ENCODE measurements at places on chromosomes 2 and 18. TPM values are rescaled to one million over a fixed set of nuclear protein-coding genes. Genes with fewer than 3 reads are reported as not detected.

DNA sequence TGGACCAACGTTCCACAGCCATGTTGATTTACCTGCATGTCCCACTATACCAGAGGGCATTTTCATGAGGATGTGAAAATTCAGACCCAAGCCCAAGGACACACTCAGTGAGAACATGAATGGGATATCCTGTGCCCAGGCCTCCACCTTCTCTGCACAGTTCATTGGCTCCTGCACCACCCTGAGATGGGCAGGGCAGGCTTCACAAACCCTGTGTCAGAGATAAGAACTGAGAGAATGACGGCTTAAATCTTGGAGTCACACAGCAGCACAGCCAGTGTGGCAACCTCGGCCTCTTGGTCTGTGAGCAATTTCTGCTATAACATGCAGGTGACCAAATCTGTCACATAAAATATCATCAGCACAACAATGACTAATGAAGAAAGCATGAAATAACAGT, 71.9 kb downstream of the UXS1 start:
- H3K36me3 ChIP-seq, result peaks cover 13% of the 10 kb centered on the region
- H3K27ac ChIP-seq, result no peak overlapping the region
- H3K4me1 ChIP-seq, result no peaks in the 10 kb centered on the region
- H3K27me3 ChIP-seq, result no peaks in the 10 kb centered on the region
- no peak overlapping the region for H3K4me3 ChIP-seq

DNA sequence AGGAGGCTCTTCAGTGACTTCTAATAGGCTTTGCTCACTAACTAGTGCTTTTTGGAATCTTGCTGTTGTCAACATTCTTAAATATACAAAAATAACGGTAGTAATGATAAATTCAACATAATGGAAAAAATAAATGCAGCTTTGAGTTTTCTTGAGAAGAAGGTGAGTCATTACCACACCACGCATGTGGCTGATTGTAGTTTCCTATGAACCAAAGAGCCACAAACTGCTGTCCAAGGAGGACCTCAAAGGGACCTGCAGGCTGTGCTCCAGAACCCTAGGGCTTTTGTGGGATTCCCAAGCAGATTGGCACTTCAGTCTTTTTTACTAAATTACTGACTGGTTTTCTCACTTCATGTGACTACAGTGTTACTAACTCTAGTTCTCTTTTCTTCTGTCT, 66.7 kb downstream of the TPGS2 start:
- H3K4me1 ChIP-seq, result no peaks in the 10 kb centered on the region
- no peak overlapping the region for H3K4me3 ChIP-seq
- no peak overlapping the region for H3K27ac ChIP-seq
- H3K27me3 ChIP-seq, result no peaks in the 10 kb centered on the region

- no peak for DNase-seq
- no peaks in the 10 kb centered on the region for H3K4me1 ChIP-seq
- no peaks in the 10 kb centered on the region for H3K27me3 ChIP-seq
- H3K27ac ChIP-seq, result no peak overlapping the region
- no peak overlapping the region for H3K4me3 ChIP-seq
- no peaks in the 10 kb centered on the region for H3K36me3 ChIP-seq
Observed at GRCh38 chr18:77138270-77138669, 5.7 kb upstream of the MBP start.

DNA sequence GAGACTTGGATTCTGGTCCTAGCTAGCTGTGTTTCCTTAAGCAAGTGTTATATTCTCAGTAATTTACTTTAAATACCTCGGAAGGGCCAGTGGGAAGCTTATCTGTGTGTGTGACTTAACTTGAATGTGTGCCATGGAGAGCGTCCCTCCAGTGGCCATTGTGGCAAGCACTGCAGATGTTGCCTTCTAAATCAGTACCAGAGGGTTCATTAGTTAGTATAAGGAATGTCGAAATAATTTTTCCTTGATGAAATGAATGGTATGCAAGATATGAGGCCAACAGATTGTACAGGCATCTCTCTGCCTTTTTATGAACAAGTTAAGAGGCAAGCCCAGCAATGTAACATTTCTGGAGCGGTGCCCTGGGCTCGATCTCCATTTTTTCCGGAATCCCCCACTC, 52.0 kb downstream of the FBXO36 start:
- H3K4me1 ChIP-seq, result no peaks in the 10 kb centered on the region
- no peak overlapping the region for H3K27ac ChIP-seq
- no peak for DNase-seq
- H3K4me3 ChIP-seq, result no peak overlapping the region

- no peak for DNase-seq
- no peak overlapping the region for H3K27ac ChIP-seq
- no peaks in the 10 kb centered on the region for H3K4me1 ChIP-seq
- H3K27me3 ChIP-seq, result no peaks in the 10 kb centered on the region
Observed at GRCh38 chr2:32688541-32688940, 60.7 kb downstream of the TTC27 start.

DNA sequence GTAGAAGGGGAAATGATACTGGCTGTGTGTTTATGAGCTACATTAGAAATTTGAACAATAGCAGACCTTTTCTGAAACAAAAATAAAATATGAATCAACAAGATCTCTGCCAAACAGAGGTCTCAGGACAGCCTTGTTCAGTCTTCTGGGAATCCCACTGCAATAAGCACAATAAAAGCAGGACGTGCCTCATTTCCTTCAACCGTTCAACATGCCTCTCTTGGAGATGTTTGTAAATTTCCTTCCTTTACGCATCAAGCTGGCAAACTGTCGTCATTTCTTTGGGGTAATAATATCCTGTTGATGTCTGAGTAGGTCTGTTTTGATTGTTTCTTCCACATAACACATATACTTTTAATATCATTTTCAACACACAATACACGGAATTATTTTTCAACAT, 77.2 kb downstream of the TCF4 start:
- DNase-seq, result no peak
- no peaks in the 10 kb centered on the region for H3K27me3 ChIP-seq
- no peaks in the 10 kb centered on the region for H3K36me3 ChIP-seq
- H3K27ac ChIP-seq, result peak overlapping the region; percentile 57
- no peaks in the 10 kb centered on the region for H3K4me1 ChIP-seq

- no peak overlapping the region for H3K4me3 ChIP-seq
- DNase-seq, result no peak
- H3K4me1 ChIP-seq, result no peaks in the 10 kb centered on the region
- H3K27ac ChIP-seq, result no peak overlapping the region
Observed at GRCh38 chr18:45102863-45103262, 422.2 kb downstream of the SETBP1 start.

DNA sequence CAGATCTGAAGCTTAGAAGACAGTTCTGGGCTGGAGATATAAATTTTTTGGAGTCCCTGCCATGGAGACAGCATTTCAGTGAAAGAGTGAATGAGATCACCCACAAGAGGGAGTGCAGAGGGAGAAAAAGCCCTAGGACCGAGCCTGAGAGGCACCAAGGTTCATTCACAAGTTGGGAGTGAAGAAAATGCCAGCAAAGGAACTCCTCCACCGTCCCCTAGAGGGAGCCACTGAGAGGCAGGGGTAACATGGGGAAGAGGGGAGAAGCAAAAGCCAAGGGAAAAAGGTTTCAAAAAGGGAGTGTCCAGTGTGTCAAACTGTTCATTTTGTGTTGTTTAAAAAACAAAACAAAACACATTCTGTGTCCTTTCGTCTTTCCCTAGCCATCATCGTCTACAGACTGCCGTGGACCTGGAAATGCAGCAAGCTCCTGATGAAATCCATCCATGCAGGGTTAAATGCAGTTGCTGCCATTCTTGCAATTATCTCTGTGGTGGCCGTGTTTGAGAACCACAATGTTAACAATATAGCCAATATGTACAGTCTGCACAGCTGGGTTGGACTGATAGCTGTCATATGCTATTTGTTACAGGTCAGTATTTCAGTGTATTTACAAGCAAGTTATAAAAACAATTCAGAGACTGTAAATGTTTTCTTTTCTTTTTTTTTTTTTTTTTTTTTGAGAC, 19.1 kb downstream of the CYBRD1 start:
- peaks cover 30% of the 10 kb centered on the region for H3K36me3 ChIP-seq
- no peaks in the 10 kb centered on the region for H3K27me3 ChIP-seq
- H3K4me1 ChIP-seq, result no peaks in the 10 kb centered on the region
- no peak overlapping the region for H3K27ac ChIP-seq
- no peak overlapping the region for H3K4me3 ChIP-seq

GRCh38 chr2:86078774-86079545, 26.7 kb downstream of the POLR1A start:
- peaks cover 17% of the 10 kb centered on the region for H3K4me1 ChIP-seq
- peaks cover 31% of the 10 kb centered on the region for H3K36me3 ChIP-seq
- no peak overlapping the region for H3K27ac ChIP-seq
- H3K27me3 ChIP-seq, result no peaks in the 10 kb centered on the region
- H3K4me3 ChIP-seq, result no peak overlapping the region
- peak; percentile 43 for DNase-seq

- peaks cover 4% of the 10 kb centered on the region for H3K36me3 ChIP-seq
- no peak for DNase-seq
- no peak overlapping the region for H3K27ac ChIP-seq
- no peaks in the 10 kb centered on the region for H3K27me3 ChIP-seq
Observed at GRCh38 chr2:168687314-168687713, 115.1 kb upstream of the NOSTRIN start.

GRCh38 chr2:212078103-212078502, 460.5 kb downstream of the ERBB4 start:
- H3K27me3 ChIP-seq, result no peaks in the 10 kb centered on the region
- H3K36me3 ChIP-seq, result no peaks in the 10 kb centered on the region
- no peak for DNase-seq
- H3K4me3 ChIP-seq, result no peak overlapping the region
- no peak overlapping the region for H3K27ac ChIP-seq

DNA sequence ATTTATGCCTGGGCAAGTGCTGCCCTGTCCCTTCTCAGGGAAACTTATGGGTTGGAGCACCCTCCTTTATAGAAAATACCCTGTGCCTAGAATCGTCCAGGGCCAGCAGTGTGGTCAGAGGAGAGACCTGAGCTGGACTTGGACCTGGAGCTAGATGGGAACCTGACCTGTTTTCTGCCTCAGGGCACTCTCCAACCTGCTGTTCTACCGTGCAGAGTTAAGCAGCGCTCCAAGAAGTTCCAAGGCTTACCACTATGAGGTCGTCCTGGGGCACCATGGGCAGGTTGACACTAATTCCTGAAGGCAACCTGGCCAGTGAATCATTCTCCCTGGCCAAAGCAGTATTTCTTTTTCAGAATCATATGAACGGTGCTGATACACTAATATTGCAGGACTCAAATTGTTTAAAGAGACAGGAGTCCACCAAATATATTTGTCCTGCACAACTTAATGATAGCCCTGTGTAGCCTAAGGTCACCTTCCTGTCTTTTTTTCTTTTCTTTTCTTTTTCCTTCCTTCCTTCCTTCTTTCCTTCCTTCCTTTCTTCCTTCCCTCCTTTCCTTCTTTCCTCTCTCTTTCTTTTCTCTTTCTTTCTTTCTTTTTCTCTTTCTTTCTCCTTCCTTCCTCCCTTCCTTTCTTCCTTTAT, 455.4 kb upstream of the HNMT start:
- no peaks in the 10 kb centered on the region for H3K27me3 ChIP-seq
- H3K4me3 ChIP-seq, result no peak overlapping the region
- DNase-seq, result no peak
- H3K4me1 ChIP-seq, result no peaks in the 10 kb centered on the region

GRCh38 chr2:216033403-216033802, 20.1 kb upstream of the MREG start:
- no peaks in the 10 kb centered on the region for H3K27me3 ChIP-seq
- H3K4me3 ChIP-seq, result no peak overlapping the region
- no peaks in the 10 kb centered on the region for H3K36me3 ChIP-seq
- H3K27ac ChIP-seq, result no peak overlapping the region
- no peak for DNase-seq

GRCh38 chr2:95386031-95386430, 16.5 kb upstream of the FAHD2A start:
- H3K4me3 ChIP-seq, result no peak overlapping the region
- H3K4me1 ChIP-seq, result peaks cover 5% of the 10 kb centered on the region

SFXN5 gene
- total RNA-seq, result 55.4 TPM

PRSS56 gene
- not detected for total RNA-seq

LINC00305 gene
- total RNA-seq, result not detected

SERPINB12 gene
- total RNA-seq, result not detected

ADCYAP1 gene
- not detected for total RNA-seq

SAG gene
- not detected for total RNA-seq

CTLA4 gene
- total RNA-seq, result 42.1 TPM

RNF125 gene
- 15.8 TPM for total RNA-seq

RNU2-63P gene
- 1,585 TPM for total RNA-seq

Data from Peyer's patch (tissue), 4 donors.